ENCODE measurements at places on chromosomes 11 and 22.

DNA sequence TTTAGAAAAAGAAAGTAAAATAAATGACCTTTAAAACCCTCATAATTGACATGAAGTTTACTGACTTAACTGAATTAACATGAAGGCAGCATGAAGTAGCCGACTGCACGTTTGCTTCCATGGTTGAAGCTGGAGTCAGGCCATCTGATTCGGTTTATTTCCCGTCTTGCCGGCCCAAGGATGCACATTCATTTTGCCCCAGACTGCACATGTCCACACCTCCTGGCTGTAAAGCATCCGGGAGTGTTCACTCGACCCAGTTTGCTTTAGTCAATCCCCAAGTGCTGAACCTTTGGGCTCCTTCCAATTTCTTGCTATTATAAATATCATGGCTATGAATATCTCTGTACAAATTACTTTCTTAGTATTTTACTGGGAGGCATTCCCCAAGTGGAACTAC, 17.7 kb upstream of the TUB start:
- DNase-seq, result no peak

- no peak for DNase-seq
Measured at GRCh38 chr11:31706357-31706756, 104.8 kb downstream of the PAX6 start.

DNA sequence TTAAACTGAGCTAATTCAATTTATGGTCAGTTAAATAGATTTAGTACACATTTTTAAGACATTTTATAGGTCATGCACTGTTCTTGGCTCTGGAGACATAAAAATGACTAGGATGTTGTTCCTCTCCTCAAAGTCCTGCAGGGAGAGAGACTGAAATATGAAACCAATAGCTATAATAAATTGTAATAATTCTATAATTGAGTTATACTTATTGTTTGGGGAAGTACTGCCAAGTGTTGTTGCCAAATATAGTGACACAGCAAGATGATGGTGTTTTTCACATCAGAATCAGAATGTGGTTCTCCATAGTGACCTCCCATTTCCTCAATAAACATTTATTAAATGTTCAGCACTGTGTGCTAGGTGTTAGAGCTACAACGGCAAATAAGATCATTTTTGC, 470.6 kb downstream of the NTM start:
- DNase-seq, result no peak

DNA sequence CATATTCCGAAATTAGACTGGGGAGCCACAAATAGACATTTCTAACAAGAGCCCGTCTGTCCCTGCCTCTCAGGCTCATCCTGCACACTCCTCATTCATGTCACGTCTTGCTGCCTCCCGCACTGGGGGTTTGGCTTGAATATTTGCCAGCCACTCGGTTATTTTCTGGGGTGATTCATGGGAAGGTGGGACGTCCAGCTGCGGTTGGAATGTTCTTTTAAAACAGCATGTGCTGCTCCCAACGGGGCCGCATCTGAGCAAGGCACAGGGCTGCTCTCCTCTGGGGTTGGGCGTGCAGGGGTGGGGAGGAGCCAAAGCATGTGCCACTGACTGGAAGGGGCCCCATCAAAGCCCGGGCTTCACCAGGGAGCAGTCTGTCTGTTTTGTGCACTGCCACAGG, 25.9 kb upstream of the SLC5A4 start:
- DNase-seq, result no peak

GRCh38 chr11:96132437-96132836, 208.5 kb upstream of the MTMR2 start:
- DNase-seq, result no peak

GRCh38 chr11:115787302-115787701, 283.1 kb upstream of the CADM1 start:
- no peak for DNase-seq

- no peak for DNase-seq
Measured at GRCh38 chr11:65785319-65786007, 1.4 kb upstream of the OVOL1 start.

- DNase-seq, result no peak
Measured at GRCh38 chr22:23773483-23774113, 949 bp downstream of the MMP11 start.

GRCh38 chr22:45425531-45426265, 12.2 kb downstream of the RIBC2 start:
- DNase-seq, result no peak

DNA sequence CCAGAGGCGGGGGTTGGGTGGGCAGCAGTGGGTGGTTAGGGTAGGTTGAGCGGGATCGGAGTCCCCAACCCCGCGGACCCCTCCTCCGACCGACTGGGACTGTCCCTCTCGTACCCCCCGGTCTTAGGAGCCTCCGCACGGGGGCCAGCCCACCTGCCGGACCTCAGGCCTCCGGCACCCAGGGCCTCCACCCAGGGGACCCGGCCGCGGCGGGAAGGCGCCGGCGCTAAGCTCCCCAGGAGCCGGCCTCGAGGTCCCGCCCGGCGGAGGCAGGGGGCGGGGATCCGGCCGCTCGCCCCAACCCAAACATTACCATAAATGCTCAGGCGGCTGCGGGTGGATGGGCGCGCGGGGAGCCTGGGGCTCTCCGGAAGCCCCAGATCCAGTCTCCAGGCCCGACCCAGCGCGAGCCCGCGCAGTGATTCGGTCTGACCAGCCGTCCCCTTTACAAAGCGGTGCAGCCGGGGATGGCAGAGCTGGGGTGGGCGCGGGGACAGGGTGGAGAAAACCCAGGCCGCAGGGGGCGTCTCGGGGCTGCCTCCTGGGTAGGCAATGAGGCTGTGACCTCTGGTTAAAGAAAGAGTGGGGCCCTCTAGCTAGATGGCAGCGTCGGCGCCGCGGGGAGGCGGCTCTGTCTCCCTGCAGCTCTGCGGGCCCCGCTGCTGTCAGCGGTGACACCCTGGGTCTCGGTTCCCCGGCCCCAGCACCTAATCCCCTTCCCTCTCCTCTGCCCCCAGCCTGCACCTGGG, 4.0 kb upstream of the MCAM start:
- DNase-seq, result no peak

DNA sequence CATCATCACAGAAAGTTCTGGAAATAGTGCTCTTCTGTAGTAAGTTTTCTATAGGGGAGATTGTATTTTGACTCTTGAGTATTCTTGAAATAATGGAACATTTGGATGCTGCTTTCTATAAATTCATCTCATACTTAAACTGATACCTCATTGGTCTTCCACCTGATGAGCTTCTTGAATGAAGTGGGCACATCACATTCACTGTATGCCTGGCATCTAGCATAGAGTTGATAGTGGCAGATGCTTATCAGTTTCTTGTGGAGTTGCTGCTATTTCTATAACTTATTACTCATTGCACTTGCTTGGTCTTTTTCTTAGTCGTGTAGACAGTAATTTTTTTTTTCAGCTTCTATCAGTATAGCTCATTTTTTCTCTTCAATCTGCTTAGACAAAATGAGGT, 5.4 kb downstream of the ATXN10 start:
- no peak for DNase-seq

DNA sequence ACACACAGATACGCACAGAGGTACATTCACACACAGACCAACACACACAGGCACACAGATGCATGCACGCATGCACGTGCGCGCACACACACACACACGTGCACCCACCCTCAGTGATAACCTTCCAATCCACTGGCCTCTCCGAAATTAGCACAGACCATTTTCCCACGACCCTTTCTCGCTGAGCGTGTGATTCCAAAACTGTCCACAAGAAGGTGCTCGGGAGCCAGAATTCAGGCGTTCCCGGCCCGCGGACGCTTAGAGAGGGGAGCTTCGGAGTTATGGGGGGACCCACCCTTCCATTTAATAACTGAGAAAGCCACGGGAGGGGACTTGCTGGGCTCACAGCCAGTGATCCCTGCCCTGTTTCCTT, 33.8 kb upstream of the SLC35C1 start:
- peak; percentile 27 for DNase-seq

DNA sequence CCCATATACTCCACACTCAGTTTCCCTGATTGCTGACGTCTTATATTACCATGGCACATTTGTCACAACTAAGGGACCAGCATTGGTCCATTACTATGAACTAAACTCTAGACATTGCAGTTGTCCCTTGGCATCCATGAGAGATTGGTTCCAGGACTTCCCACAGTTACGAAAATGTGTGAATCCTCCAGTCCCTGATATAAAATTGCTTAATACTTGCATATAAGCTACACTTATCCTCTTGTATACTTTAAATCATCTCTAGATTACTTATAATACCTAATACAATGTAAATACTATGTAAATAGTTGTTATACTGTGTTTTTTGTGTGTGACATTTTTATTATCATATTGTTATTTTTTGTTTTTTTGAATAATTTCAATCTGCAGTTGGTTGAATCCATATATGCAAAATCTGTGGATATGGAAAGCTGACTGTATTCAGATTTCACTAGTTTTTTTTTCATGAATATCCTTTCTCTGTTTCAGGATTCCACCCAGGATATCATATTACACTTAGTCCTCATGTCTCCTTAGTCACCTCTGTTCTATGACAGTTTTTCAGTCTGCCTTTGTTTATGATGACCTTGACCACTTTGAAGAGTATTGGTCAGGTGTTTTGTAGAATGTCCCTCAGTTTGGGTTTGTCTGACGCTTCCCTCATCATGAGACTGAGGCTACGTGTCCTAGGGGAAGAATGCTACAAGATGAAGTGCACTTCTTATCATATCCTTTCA, 55.3 kb downstream of the INSC start:
- no peak for DNase-seq

- peak; percentile 55 for DNase-seq
Measured at GRCh38 chr11:63768237-63769041, at the start of gene ZFTA. ZFTA (minus strand) TSS chr11:63768775; CDS start chr11:63768622, 153 bp downstream.

- DNase-seq, result no peak
Measured at GRCh38 chr11:17471501-17471900, 5.1 kb downstream of the ABCC8 start.

GRCh38 chr11:132551016-132551415, 981.3 kb downstream of the OPCML start:
- DNase-seq, result no peak

GRCh38 chr22:45389546-45389945, 23.9 kb downstream of the SMC1B start:
- no peak for DNase-seq

DNA sequence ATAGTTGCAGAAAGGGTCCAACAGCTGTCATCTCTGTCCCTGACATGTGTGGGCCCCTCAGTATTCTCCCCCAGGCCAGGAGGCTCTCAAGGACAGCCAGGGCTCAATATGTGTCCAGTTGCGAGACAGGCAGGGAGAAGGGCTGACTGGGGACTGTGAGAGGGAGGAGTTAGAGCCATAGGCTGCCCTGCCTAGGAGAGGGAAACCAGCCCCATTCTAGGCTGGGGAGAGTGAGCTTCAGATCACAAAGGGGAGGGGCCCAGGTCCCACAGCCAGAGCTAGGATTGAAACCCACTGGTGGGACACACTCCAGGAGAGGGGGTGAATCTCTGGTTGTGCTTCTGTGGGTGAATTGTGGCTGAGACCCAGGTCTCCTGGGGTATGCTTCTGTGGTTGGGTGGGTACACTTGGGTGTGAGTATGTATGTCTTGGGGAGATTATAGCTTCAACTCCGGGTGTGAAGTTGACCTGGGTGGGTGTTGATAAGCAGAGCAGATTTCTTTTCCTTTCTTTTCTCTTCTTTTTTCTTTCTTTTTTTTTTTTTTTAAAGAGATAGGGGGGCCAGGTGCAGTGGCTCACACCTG, 2.1 kb upstream of the CARNS1 start:
- DNase-seq, result no peak

DNA sequence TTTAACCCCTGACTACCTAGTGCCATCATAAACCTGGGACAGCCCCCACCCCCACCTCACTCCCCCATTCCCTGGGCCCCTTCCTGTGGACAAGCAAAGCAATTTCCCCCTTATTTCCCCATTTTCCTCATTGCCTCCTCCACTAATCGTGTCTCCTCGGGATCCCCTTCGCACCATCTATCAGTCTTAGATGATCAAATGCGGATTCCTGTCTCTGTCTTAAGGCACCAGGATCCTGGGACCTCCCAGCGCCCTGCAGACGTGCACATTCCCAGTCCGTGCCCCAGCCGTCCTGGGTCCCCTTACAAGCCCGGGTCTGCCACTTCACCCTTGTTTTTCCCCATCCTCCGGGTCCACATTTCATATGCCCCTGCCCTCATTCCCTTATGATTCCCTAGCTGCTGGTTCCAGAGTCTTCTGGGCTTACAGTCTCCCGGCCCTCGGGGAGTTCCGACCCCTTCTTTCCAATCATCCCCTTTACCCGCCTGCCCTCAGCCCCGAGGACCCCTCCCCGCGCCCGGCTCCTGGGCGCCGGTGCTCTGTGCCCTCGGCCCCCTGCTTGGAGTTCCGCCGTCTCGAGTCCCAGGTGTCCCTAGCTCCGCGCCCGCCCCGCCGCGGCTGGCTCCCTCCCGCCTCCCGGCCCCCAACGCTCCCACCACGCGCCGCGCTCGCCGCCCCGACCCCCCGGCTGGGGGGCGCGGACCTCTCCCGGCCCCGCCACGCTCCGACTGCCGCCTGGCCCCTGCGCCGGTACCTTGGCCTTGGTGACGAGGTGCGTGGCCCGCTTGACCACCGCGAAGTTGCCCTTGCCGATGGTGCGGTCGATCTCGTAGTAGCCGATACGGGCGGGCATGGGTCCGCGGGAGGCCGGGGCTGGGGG, 599 bp downstream of the SIK3 start:
- peak; percentile 14 for DNase-seq

GRCh38 chr22:44880610-44881290, 128.4 kb downstream of the ARHGAP8 start:
- DNase-seq, result no peak

- no peak for DNase-seq
Measured at GRCh38 chr11:6319704-6320410, 444 bp downstream of the CAVIN3 start.

GRCh38 chr11:15185021-15185420, 70.3 kb downstream of the INSC start:
- DNase-seq, result no peak

- no peak for DNase-seq
Measured at GRCh38 chr11:46436113-46436512, 44.5 kb upstream of the CHRM4 start.

GRCh38 chr22:31127181-31127772, 4.5 kb downstream of the INPP5J start:
- no peak for DNase-seq

- DNase-seq, result no peak
Measured at GRCh38 chr22:43592476-43592875, 180.7 kb downstream of the MPPED1 start.

DNA sequence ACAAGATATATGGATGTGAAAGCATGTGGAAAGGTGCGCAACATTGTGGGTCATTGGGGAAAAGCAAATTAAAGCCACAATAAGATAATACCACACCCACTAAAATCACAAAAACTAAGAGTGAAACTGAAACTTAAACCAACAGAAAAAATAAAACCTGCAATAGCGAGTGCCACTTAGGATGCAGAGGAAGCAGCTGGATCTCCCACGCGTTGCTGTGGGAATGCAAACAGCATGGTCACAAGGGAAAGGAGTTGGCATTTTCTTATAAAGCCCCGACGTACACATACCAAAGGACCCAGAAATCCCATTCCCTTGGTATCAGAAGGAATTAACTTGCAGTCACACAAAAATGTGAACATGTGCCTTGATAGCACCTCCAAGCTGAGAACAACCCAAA, 712.0 kb downstream of the TBC1D22A start:
- DNase-seq, result no peak

DNA sequence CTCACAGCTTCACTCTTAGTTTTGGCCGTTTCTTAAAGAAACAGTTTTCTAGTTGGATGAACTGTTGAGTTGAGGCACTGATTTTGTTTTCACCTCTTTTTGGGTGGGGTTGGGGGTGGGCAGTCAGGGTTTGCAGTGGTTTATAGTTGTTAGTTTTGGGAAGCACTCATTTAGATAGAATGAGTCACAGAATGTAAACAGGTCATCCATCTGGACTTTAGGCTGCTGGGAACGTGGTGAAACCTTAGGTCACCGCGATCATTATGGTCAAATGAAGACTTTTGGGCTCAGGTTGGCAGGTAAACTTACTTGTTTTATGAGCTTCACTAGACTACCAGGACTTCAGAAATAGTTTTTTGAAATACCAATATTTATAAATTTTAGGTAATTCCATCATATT, 48.4 kb downstream of the CSTPP1 start:
- no peak for DNase-seq

Data from activated CD8-positive, alpha-beta memory T cell treated with anti-CD3 and anti-CD28 coated beads for 1 hour (primary cell).